ENCODE measurements at places on chromosomes 11 and 22.

GRCh38 chr22:29720811-29721323 is 1.1 kb downstream of the CABP7 start:
- no peak for DNase-seq

DNA sequence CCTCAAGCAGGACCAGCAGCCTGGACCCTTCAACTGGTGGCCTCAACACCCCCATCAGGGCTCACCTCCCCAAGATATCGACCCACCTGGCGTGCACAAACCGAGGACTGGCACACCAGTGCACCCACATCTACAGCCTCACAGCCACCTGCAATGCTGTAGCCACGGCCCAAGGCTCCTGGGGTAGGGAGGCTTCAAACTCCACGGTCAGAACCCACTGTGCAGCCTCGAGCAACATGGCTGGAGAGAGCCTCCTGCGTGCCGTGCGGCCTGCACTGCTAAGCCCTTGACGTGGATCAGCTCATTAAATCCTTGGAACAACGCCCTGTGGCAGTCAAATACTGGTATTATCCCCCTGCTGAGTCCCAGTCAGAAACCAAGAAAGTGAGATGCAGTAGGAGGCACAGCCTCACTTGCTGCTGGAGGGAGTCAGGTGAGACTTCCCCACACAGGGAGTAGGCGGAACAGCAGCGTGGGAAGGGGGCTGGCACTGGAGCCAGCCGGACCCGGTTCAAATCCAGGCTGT is 4.6 kb downstream of the CARD10 start:
- DNase-seq = no peak

DNA sequence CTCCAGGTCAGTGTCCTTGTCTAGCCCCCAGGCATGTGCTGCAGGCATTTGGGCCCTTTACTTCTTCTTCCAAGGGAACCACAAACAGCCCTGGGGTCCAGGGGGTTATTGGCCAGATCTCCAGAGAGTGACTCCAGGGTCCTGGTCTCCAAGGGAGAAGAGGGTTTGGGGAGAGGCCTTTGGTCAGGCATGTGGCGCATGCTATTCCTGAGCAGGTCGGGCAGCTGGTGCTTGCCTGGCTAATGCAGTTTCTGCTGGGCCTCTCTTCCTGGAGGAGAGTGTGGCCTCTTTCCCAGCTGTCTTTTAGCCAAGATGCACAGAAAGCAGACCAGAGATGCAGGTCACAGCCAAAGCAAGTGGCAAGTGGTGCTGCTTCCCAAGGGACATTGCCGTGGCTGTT is 3.8 kb upstream of the RFPL2 start:
- no peak for DNase-seq

- DNase-seq = no peak
Observed at GRCh38 chr22:27183474-27183873, 526.1 kb downstream of the MIAT start.

GRCh38 chr11:1893581-1894359 is 2.1 kb upstream of the PRR33 start:
- no peak for DNase-seq

DNA sequence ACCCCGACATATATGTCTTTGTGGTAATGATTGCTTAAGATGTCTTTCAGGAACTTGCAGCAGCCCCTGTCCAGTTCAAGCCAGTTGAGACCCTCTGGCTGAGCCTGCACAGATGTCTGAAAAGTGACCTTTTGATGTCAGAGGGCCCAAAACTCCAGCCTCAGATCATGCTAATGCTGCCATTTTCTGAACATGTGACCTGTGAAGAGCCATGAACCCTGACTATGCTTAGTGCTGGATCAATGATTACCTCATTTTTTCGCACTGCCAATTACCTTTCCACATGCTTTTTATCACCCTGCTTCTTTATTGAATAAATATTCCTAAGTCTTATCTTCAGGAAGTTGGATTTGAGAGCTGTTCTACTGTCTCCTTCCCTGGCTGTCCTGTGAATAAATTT is 6.9 kb upstream of the CYP2R1 start:
- DNase-seq = no peak

DNA sequence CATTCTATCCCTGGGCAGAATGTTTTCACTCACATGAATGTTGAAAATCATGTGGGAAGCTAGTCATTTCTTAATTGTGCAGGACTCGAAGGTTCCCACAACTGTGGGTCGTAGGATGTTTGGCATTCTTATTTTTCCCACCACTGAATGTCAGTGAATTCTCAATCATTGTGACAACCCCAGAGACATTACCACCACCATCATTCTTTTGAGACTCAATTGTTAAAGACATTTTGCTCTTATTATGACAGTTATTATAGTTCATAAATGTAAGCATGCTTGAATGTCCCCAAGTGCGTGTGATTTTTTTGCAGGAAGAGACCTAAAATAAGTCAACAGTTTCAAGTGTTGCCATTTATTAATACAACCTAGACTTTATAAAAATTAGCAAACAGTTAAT is 19.0 kb downstream of the PACS1 start:
- DNase-seq = no peak

GRCh38 chr11:96472085-96472484 is 82.3 kb downstream of the JRKL start:
- DNase-seq = no peak

DNA sequence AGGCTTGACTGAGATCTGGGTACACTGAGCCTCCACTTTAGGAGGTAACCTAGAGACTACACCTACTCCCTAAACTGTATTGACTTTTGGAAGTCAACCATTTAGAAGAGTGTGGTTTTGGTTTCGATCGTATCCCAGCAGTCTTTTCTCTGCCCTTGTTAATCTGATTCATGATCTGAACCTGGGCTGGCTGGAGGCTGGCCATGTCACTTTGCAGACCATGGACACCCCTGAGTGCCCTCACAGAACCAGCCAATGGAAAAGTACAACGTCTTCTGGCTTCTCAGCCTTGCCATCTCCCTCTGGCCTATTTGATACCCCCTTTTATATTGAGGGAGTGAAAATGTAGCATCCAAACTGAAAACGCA is 10.8 kb downstream of the EHF start:
- DNase-seq = no peak

GRCh38 chr22:44080936-44081861 is 57.1 kb downstream of the PARVB start:
- peak; percentile 84 for DNase-seq

DNA sequence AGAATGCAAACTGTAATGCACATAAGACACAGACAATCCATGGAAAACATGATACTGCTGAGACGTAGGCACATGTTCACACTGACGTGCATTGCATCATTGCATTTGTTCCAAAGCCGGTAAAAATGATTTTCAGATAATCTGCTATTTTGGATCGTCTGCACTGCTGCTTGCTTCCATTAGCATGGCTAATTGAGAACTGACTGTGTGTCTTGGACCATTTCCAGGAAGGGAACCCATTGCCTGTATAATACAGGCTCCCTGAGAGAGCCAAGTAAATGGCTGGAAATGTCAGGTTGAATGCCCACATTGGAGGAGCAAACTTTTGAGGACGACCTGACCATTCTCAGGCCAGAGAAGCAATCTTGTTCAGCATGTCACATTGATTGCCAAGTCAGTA is 304.8 kb downstream of the ST3GAL4 start:
- no peak for DNase-seq

All from frontal cortex (tissue), 4 donors.